ENCODE measurements at places on chromosomes 2 and 18.

DNA sequence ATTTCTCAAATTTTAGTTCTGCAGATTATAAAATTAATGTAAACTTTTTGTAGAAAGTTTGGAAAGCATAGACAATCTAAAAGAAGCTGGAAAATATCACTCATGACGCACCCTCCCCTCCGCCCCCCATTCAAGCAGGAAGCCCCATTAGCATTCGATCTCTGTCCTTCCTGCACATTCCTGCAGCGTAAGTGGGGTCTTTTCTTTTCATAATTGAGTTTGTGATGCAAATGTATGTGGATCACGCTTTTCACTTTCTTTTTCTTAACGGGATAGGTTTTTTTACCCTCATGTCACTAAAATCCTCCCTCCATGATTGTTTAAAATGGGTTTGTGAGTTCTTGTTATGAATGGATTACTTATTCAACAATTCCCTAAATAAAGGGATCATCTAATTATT is 181.7 kb upstream of the HDAC4 start:
- no peak for DNase-seq

DNA sequence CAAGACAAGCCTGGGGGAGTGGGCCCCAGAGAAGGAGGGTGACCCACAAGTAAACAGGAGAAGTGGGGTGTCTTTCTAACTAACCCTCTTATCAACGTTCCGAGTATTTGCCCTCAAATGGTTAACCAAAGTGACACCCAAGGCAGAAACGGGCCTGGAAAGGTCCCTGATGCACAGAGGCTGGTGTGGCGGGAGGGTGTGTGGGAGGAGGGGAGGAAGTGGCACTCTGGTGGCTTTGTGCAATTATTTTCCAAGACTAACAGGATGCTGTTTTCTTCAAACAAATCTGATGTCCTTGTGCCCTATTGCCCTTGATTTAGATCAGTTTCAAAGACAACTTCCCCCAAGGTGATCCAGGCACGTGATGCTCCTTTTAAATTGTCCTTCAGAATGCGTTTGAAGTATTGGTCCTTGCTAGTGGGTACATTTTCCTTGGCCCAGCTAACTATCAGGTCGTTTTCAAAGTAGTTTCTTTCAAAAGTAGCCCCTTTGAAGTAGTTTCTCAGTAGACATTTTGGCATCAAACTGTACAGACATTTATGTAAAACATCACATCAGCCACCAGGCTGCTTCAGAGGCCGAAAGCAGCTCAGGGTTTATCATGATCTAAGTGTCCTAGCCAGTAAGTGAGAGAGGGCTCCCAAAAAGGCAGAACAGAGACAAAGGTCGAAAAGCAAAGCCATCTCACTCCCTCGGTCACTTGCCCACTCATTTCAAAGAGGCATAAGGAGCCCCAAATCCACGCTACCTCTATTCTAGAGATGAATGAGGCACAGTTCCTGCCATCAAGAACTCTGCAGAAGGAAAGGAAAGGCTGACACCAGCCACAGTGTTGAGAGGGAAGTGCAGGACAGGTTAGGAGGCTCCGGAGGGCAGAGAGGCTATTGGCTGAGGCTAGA is 371.1 kb upstream of the ID2 start:
- peak; percentile 43 for DNase-seq

DNA sequence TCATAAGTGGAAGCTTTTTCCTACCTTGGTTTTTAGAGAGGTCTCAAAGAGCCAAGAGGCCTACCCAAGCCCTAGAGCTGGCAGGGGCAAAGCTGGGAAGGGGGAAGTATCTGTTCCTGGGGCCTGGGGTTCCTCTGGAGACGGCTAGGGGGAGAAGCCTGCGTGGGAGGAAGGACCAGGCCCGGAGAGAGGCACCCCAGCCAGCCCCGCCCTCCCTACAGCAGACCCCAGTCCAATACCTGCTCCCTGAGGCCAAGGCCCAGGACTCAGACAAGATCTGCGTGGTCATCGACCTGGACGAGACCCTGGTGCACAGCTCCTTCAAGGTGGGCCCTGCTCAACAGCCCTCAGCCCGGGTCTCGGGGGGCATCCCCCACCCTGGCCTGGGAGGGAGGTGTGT is 2.2 kb downstream of the CTDSP1 start:
- DNase-seq = no peak

- no peak for DNase-seq
Observed at GRCh38 chr2:232368311-232368731, 10.2 kb upstream of the ALPP start.

- no peak for DNase-seq
Observed at GRCh38 chr2:86308984-86309695, 28.3 kb downstream of the REEP1 start.

Data from Jurkat, Clone E6-1 (cell line).